Mesenteric fat pad (tissue), 1 donor: ENCODE measurements at places on chromosomes 1 and 21. TPM values are rescaled to one million over a fixed set of nuclear protein-coding genes. Genes with fewer than 3 reads are reported as not detected.

RBM11 gene
- total RNA-seq, result not detected

ACTN2 gene
- total RNA-seq, result 0.71 TPM

TSTD1 gene
- total RNA-seq, result 11.0 TPM

DNA sequence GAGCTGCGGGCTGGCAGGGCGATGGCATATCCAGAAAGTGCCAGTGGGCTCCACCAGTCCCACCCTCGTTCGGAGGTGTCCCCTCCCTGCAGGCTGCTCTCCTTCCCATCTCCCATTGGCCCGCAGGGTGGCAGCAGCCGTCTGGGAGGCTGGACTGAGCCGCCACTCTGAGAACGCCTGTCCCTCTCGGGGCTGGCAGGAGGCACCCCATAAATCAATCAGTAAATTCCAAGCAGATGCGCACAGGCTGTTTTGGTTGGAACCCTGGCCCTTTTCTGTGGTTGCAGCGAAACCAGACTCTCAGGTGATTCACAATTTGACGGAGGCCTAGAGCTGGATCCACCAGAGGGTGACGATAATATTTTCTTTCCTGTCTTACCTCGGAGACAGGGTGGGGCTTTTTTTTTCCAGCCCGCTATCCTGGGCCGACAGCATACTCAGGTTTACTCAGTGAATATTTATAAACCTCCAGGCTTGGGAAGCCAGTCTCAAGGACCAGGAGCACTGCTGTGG lies 99.7 kb downstream of the GLIS1 start:
- peak; percentile 83 for DNase-seq
